ENCODE measurements at places on chromosomes 3 and 15.

- DNase-seq, result no peak
Observed at GRCh38 chr3:47047673-47048072, 68.2 kb downstream of the NBEAL2 start.

- peak; percentile 88 for DNase-seq
Observed at GRCh38 chr3:23685541-23686258, 120.1 kb upstream of the UBE2E1 start.

GRCh38 chr15:88902221-88902835, 7.0 kb upstream of the HAPLN3 start:
- DNase-seq, result no peak

DNA sequence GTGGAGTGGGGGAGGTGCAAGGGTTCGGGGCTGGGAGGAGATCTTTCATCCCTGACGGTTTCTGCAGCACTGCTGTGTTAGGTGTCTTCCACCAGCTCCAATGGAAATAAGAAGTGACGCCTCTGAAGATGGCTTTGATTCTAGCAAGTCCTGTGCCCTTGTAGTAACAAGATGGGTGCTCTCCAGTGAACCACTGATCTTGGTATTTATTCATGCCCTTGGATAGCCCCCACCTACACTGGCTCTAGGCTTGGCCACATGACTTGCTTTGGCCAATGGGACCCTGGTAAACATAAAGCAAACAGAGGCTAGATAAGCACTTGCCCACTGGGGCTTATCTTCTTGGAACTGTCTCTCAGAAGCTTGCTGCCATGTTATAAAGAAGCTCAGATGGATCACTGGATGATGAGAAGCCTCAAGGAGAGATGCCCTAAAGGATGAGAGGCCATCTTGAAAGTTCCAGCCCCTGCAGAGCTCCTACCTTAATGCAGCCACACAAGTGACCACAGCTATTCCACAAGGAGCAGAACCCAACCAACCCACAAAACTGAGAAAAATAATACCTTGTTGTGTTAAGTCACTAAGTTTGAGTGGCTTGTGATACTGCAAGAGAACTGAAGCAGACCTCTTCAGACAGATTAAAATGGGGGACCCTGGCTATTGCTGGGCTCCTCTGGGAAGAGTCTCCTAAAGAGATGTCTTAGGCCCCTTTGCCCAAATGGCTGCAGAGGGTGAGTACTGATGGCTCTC, 137.9 kb downstream of the PDCD6IP start:
- DNase-seq, result no peak

DNA sequence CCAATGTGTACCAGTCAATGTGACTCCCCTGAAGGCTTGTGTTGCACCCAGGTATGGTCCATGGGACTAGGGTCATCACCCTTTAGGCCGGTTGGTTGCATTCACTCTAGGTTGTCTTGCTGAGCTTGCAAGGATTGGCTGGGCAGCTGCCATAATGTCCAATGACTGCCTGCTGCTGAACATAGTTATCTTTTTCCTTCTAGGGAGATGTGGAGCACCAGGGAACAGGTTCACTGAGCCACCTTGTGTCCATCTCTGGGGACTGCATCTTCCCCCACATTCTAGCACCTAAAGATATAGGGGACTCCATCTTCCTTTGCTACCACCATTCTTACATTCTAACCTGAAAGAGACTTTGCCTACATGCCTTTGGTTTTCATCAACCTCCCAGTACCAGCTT, 580.4 kb upstream of the TBL1XR1 start:
- peak; percentile 22 for DNase-seq

DNA sequence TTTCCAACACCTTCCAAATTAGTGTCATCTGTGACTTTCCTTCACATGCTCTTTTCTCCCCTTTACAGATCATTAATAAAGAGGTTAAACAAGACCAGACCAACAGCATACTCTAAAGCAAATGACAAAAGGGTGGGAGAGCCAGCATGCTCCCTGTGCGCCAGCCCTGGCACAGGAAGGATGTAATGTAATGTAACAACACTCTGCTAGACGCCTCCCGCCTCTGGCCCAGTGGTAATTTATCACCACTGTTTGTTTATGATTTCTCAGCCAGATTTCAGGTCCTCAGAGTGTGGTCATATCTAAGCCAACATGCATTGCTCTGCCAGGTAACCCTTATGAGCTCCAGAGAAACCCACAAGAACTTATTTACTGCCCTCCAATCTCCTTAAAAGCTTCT, 189.5 kb upstream of the WNT5A start:
- no peak for DNase-seq

GRCh38 chr15:90340345-90340744, 11.7 kb upstream of the ZNF774 start:
- DNase-seq, result no peak

GRCh38 chr3:153221748-153222162, 59.7 kb downstream of the RAP2B start:
- peak; percentile 98 for DNase-seq

GRCh38 chr3:151859233-151859673, 14.2 kb upstream of the SUCNR1 start:
- no peak for DNase-seq

- DNase-seq, result no peak
Observed at GRCh38 chr3:81451140-81451539, 310.3 kb downstream of the GBE1 start.

DNA sequence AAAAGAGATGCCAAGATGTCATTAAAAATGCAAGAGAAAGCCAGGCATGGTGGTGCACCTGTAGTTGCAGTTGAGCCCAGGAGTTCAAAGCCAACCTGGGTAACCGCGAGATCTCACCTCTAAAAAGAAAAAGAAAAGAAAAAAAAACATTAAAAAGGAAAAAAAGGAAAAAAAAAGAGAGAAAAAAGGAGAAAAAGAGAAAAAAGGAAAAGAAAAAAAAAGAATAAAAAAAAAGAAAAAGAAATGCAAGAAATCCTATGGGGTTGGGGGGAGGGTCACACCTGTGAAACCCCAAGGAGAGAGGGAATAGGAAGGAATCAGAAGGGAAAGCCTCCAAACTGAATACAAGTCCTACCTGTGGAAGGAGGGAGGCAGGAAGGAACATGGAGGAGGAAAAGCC, 5.2 kb upstream of the SUMF1 start:
- DNase-seq, result no peak

- no peak for DNase-seq
Observed at GRCh38 chr3:59800481-59800880, 750.7 kb upstream of the CFAP20DC start.

DNA sequence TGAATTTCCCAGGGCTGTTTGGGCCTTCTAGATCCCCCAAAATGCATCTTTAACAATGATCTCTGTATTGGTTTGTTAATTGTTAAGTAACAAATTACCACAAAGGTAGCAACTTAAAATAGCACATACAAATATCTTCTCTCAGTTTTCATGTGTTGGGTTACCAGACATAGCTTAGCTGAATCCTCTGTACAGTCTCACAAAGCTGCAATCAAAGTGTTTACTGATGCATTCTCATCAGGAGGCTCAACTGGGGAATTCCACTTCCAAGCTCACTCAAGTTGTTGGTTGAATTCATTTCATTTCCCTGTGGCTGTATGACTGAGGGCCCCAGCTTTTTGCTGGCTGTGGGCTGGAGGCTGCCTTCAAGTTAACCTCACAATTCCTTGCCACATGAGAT, 297.6 kb downstream of the RPLP1 start:
- no peak for DNase-seq

GRCh38 chr3:128763967-128764366, 38.0 kb downstream of the RAB7A start:
- no peak for DNase-seq

- no peak for DNase-seq
Observed at GRCh38 chr3:50575372-50575771, 6.0 kb downstream of the HEMK1 start.

DNA sequence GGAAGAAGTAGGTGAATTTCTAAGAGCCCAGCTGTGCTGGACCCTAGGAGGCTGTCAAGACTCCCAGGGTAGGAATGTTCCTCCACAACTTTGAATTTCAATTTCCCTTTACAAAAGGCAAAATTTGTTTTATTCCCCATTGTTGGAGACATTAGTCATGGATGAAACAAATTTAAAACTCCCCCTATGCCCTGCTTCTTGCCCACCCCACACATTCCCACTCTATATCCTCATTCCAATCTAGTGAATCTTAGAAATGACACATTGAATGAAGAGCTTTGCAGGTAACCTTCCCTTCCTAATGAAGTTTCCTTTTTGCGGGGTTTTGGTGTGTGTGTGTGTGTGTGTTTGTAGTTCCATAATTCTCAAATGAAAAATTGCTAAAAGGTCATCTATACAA, 72.6 kb downstream of the CCNL1 start:
- peak; percentile 50 for DNase-seq

Measured in epithelial cell of prostate (primary cell).